ENCODE measurements at places on chromosomes 11 and 22. TPM values are rescaled to one million over a fixed set of nuclear protein-coding genes. Genes with fewer than 3 reads are reported as not detected.
A peak's percentile ranks its signal among the peaks of the same experiment; 100 is the strongest.

THRSP gene
- not detected for total RNA-seq

PSMC3 gene
- total RNA-seq = 162 TPM

DNA sequence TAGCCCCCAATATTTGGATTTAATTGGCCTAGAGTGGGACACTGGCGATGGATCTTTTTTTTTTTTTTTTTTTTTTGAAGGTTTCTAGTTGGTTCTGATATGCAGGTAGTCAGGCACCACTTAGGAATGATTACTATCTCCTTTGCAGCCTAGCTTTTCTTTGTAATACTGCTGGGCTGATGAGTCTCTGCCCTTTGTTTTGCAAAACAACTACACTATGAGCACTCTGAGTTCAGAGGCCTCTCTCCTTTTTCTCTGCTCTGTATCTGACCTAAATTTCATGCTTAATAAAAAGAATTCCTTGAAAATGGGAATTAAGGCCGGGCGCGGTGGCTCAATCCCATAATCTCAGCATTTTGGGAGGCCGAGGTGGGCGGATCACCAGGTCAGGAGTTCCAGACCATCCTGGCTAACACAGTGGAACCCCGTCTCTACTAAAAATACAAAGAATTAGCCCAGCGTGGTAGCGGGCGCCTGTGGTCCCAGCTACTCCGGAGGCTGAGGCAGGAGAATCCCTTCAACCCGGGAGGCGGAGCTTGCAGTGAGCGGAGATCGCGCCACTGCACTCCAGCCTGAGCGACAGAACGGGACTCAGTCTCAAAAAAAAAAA, 1312.3 kb downstream of the FAM181B start:
- no peak for DNase-seq
- peaks cover 4% of the 10 kb centered on the region for H3K36me3 ChIP-seq
- no peak overlapping the region for H3K4me3 ChIP-seq

- DNase-seq = peak; percentile 16
- peaks cover 53% of the 10 kb centered on the region for H3K36me3 ChIP-seq
- peaks cover 6% of the 10 kb centered on the region for H3K4me1 ChIP-seq
- no peaks in the 10 kb centered on the region for H3K27me3 ChIP-seq
- no peak overlapping the region for H3K27ac ChIP-seq
Observed at GRCh38 chr11:18367431-18367830, 26.9 kb upstream of the LDHA start.

GRCh38 chr11:34787348-34787747, 128.8 kb downstream of the APIP start:
- H3K27me3 ChIP-seq = no peaks in the 10 kb centered on the region
- DNase-seq = no peak
- H3K27ac ChIP-seq = no peak overlapping the region
- no peaks in the 10 kb centered on the region for H3K36me3 ChIP-seq
- H3K4me3 ChIP-seq = no peak overlapping the region

GRCh38 chr11:61110255-61111049, 8.2 kb downstream of the CD5 start:
- no peaks in the 10 kb centered on the region for H3K4me1 ChIP-seq
- no peaks in the 10 kb centered on the region for H3K36me3 ChIP-seq
- no peak for DNase-seq
- no peak overlapping the region for H3K4me3 ChIP-seq
- H3K27ac ChIP-seq = no peak overlapping the region

RBMXL2 gene
- not detected for total RNA-seq

DNA sequence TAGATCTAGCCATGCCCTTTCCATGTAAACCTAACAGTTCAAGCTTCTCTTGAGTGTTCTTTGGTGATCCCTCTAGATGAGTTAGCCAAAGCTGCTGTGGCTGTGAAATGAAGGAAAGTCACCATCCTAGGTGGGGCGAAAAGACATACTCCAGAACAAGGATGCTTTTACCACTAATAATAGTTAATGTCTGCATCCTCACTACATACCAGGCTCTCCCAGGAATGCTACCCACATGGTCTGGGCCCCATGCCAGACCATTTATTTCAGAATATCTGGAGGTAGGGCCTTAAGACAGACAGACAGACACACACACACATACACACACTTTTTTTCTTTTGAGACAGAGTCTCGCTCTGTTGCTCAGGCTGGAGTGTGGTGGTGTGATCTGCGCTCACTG, 14.7 kb downstream of the ABTB2 start:
- H3K27me3 ChIP-seq = no peaks in the 10 kb centered on the region
- DNase-seq = peak; percentile 82
- H3K36me3 ChIP-seq = no peaks in the 10 kb centered on the region
- no peak overlapping the region for H3K4me3 ChIP-seq
- peaks cover 25% of the 10 kb centered on the region for H3K4me1 ChIP-seq
- H3K27ac ChIP-seq = no peak overlapping the region

CCDC88B gene
- 6.0 TPM for total RNA-seq

DNA sequence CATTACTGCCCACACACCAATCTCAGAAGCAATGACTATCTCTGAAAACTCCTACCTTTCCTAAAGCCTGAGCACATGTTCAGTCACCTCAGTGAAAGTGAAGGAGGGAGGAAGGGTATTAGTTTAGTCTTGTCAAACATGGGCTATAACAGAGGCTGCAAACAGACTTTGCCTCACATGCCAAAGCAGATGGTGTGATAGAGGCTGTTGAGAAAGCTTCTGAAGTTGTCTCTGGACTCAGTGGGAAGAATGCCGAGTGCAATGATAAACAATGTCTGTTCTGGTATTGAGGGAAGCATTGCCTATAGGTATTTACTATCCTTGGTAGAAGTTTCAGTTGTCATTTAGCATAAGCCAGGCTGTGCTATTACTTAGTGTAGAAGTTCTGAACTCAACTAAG, 314.5 kb upstream of the CCDC90B start:
- H3K36me3 ChIP-seq = peaks cover 6% of the 10 kb centered on the region
- H3K4me1 ChIP-seq = no peaks in the 10 kb centered on the region
- DNase-seq = no peak
- peaks cover 27% of the 10 kb centered on the region for H3K27me3 ChIP-seq
- no peak overlapping the region for H3K27ac ChIP-seq

GRCh38 chr11:64331569-64332371, 8.2 kb upstream of the CCDC88B start:
- peak overlapping the region; percentile 8 for H3K4me3 ChIP-seq

DNA sequence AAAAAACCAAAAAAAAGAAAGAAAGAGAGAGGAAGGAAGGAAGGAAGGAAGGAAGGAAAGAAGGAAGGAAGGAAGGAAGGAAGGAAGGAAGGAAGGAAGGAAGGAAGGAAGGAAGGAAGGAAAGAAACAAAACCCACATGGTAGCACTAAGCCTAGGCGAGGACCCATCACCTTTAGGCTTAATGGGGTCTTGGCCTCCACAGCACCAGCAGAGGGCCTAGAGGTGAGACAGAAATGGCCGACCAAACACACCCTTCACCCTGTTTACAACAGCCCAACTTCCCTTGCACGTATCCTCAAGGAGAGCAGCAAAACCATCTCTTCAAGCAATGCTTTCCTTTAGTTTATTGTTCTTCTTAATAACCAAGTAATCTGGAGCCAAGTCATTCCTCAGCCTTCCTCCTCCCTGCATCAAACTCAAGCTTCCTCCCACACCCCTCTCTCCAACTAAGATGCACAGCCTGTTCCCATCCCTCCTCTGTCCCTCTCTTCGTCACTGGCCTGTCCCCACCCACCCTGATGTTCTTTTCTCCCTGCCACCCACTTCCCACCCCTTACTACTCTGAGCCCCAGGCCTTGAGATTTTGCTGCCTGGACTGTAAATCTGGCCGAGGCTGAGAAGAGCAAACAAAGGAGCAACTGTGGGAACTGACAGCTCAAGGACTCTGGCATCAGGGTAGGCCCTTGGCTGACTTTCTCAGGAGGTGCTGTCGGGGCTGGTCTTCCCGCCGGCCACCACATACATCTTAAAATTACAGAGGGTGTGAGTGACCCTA, 26.0 kb downstream of the POU2AF1 start:
- no peak for DNase-seq
- no peaks in the 10 kb centered on the region for H3K4me1 ChIP-seq
- H3K27ac ChIP-seq = no peak overlapping the region
- no peaks in the 10 kb centered on the region for H3K36me3 ChIP-seq

DNA sequence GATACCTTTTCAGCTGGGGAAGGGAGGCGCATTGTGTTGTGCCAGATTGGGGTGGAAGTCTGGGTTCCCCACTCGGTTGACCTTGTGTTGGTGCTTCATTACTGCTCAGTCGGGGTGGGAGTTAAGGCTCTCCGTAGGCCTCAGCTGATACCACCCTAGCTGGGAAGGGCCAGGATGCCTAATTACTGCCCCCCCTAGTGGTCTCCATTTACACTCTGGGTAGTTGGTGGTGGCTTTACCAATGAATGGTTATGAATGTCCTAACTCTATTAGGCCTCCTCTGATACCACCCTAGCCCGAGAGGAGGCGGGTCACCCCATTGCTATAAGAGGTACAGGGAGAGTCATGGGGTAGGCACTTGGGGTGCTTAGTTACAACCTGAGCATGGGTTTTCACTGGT, 27.5 kb upstream of the HIKESHI start:
- H3K4me1 ChIP-seq = no peaks in the 10 kb centered on the region
- no peak overlapping the region for H3K4me3 ChIP-seq
- peaks cover 66% of the 10 kb centered on the region for H3K36me3 ChIP-seq
- H3K27me3 ChIP-seq = no peaks in the 10 kb centered on the region

GRCh38 chr11:71204294-71204693, 48.1 kb downstream of the SHANK2 start:
- no peaks in the 10 kb centered on the region for H3K4me1 ChIP-seq
- no peak for DNase-seq
- no peaks in the 10 kb centered on the region for H3K27me3 ChIP-seq
- no peak overlapping the region for H3K4me3 ChIP-seq
- no peaks in the 10 kb centered on the region for H3K36me3 ChIP-seq
- H3K27ac ChIP-seq = no peak overlapping the region

GRCh38 chr11:74020539-74020938, 11.7 kb upstream of the UCP3 start:
- H3K4me1 ChIP-seq = peaks cover 11% of the 10 kb centered on the region
- H3K36me3 ChIP-seq = peaks cover 11% of the 10 kb centered on the region
- no peaks in the 10 kb centered on the region for H3K27me3 ChIP-seq
- H3K4me3 ChIP-seq = no peak overlapping the region
- H3K27ac ChIP-seq = no peak overlapping the region

- no peaks in the 10 kb centered on the region for H3K36me3 ChIP-seq
- peak; percentile 74 for DNase-seq
- no peak overlapping the region for H3K4me3 ChIP-seq
- peaks cover 20% of the 10 kb centered on the region for H3K4me1 ChIP-seq
- H3K27me3 ChIP-seq = peaks cover 21% of the 10 kb centered on the region
- no peak overlapping the region for H3K27ac ChIP-seq
Observed at GRCh38 chr11:97361812-97362378, 972.1 kb downstream of the JRKL start.

GRCh38 chr11:67006029-67006884, 16.7 kb upstream of the SYT12 start:
- no peaks in the 10 kb centered on the region for H3K36me3 ChIP-seq
- no peaks in the 10 kb centered on the region for H3K4me1 ChIP-seq
- peak; percentile 48 for DNase-seq

MMP8 gene
- not detected for total RNA-seq

ROM1 gene
- total RNA-seq = 2.5 TPM

GRCh38 chr11:47715082-47715669, at the start of gene AGBL2:
AGBL2 (minus strand) TSS chr11:47715369; CDS start chr11:47714650, 719 bp downstream.
- peaks cover 61% of the 10 kb centered on the region for H3K36me3 ChIP-seq
- peaks cover 7% of the 10 kb centered on the region for H3K4me1 ChIP-seq
- peak within 1 kb of the TSS; percentile 80 for H3K4me3 ChIP-seq

SLCO2B1 gene
- not detected for total RNA-seq

DNA sequence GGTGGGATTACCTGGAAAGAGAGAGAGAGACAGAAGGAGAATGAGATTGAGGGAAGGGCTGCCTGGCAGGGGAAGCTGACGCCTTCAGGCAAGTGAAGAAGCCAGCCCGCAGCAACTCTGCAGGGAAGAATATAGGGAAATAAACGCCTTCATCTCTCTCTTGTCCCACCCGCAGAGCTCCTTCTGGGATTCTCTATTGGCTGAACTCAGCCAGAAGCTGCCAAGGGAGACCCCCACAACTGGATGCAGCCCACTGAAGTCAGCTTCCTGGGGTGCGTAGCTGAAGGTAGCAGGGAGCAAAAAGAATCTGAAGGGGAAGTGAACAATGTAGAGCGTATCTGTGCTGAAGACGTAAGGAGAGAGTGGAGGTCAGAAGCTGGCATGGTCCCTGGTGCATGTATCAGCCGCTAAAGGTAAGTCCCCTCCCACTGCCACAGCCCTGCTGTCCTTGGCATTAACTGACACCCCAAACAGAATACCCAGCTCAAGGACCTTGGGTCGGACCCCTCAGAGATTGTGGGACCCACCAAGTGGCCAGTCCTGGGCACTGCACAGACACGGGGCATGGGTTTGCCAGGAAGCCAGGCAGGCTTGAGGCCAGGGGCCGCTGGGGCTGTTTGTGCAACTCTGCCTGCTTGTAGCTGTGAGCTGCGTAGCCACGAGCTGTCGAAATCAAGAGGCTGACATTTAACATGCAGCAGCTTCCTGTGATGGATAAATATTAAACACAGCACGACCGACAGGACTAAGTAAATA, 469.9 kb downstream of the MN1 start:
- peaks cover 25% of the 10 kb centered on the region for H3K27me3 ChIP-seq
- H3K4me1 ChIP-seq = peaks cover 5% of the 10 kb centered on the region
- peak; percentile 39 for DNase-seq

DNA sequence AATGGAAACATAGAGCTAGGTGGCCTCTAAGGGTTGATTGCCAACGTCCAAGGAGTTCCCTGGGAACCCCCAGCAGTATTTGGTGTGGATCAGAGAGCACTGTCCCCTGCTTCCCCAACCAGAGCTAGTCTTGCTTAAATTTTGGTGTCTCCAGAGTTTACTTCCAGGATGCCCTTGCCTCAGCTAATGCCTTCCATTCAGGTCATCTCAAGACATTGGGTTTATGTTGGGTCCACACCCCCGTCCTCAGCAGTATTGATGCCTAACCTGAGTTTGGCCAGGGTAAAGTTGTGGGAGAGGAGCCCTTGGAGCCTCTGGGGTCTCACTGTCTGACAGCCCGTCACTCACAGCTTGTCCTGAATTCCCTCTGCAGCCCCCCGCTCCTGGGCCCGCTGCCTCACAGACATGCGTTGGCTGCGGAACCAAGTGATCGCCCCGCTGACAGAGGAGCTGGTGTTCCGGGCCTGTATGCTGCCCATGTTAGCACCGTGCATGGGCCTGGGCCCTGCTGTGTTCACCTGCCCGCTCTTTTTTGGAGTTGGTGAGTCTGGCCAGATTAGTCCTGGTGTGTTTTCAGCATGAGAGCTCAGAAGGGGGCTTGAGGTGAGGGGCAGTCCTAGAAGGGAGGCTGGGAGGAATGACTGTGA, 1.4 kb downstream of the RCE1 start:
- H3K4me3 ChIP-seq = peak overlapping the region; percentile 82
- peak overlapping the region; percentile 94 for H3K27ac ChIP-seq
- peaks cover 28% of the 10 kb centered on the region for H3K4me1 ChIP-seq
- H3K27me3 ChIP-seq = no peaks in the 10 kb centered on the region

MMP20 gene
- not detected for total RNA-seq

GRCh38 chr11:26331911-26332571, at the start of gene ANO3:
ANO3 (plus strand) TSS chr11:26332130; CDS start chr11:26332276, 146 bp downstream.
- peaks cover 100% of the 10 kb centered on the region for H3K27me3 ChIP-seq
- H3K27ac ChIP-seq = no peak within 1 kb of the TSS
- no peaks in the 10 kb centered on the region for H3K4me1 ChIP-seq
- DNase-seq = peak; percentile 75
- H3K36me3 ChIP-seq = no peaks in the 10 kb centered on the region

DNA sequence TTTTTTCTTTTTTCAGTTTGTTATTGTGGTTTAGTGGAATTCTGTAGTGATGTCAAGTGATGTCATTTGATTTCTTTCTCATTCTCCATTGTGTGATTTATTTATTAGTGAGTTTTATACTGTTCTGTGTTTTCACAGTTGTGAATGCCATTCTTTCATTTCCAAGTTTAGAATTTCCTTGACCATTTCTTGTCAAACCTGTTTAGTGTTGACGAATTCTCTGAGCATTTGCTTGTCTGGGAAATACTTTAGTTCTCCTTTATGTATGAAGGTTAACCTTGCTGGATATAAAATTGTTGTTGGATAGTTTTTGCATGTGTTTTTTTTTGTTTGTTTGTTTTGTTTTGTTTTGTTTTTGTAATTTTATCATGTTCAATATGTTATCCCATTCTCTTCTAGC, 633.6 kb upstream of the FAT3 start:
- no peaks in the 10 kb centered on the region for H3K4me1 ChIP-seq
- DNase-seq = no peak
- no peak overlapping the region for H3K4me3 ChIP-seq
